Gastroesophageal sphincter (tissue), 4 donors: ENCODE measurements at places on chromosomes 2 and 18. TPM values are rescaled to one million over a fixed set of nuclear protein-coding genes. Genes with fewer than 3 reads are reported as not detected.

DPYSL5 gene
- total RNA-seq: not detected

COLEC11 gene
- 1.5 TPM for total RNA-seq

GRCh38 chr2:180063494-180064092 lies 56.5 kb upstream of the CWC22 start:
- no peak for ATAC-seq

- no peak for ATAC-seq
These were observed 731.3 kb upstream of the RAB6C start for GRCh38 chr2:129248198-129248597.

GRCh38 chr2:86368161-86368824 lies 30.9 kb upstream of the REEP1 start:
- ATAC-seq: peak; percentile 33

- ATAC-seq: no peak
These were observed 5.1 kb upstream of the MBD2 start for GRCh38 chr18:54229421-54230059.

ITGA6 gene
- total RNA-seq: 42.9 TPM

GRCh38 chr2:160201849-160202539 lies 1.9 kb upstream of the ITGB6 start:
- no peak for ATAC-seq

- no peak for ATAC-seq
These were observed 20.2 kb downstream of the GREB1L start for GRCh38 chr18:21262244-21262643.

DNA sequence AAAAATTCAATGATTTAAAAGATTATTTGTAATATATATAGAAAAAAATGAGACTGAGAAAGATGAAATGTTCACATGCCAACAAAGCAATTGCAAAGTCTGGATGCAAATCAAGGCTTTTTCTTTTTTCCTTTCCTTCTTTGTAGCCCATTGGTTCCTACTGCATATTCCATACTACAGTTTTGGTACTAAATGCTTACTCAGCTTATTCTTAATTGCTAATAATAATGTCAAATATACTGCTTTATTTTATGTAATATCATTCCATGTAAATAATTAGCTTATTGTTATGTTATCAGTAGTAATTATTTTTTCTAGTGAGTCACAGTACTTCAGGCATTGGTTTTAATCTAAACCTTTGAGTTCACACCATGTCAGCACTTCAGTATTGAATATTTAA lies 407.4 kb upstream of the LRRTM1 start:
- no peak for ATAC-seq

DNA sequence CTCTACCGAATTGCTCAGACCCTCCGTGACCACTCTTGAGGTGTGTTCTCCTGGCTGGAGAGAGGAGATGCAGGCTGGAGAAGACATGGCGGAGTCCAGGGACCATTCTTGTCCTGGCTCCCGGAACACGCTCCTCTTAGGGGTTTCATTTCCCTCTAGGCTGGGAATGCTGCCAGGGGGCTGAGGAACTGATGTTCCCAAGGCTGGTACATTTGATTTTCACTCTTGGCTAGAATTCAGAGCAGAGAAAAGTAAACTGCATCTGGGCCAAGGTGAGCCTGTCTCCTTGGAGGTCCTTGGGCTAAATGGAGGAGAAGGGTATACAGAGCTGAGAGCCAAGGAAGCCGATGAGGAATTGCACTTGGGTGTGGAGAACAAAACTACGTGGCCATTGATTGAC lies 28.2 kb upstream of the LBH start:
- no peak for ATAC-seq

MYOM1 gene
- 37.6 TPM for total RNA-seq

DNA sequence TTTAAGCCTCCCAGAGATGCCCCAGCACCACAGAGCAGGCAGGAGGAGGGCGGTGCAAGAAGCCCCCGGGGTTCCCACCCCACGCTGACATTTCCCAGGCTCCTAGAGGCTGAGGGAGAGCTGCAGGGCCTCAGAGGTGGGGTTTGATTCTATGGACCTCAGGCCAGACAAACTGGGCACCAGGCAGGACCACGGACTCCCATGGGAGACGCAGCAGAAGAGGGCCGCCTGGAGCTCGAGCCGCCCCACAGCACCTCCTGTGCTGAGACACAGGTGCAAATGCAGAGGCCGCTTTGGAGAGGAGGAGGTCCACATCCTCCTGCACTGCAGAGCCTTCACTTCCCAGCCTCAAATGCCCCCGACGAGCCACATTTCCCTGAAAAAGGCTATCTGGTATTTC lies 62.7 kb downstream of the PSMG2 start:
- ATAC-seq: no peak

TCF23 gene
- total RNA-seq: not detected

GRCh38 chr18:23062011-23062410 lies 73.3 kb upstream of the CABLES1 start:
- ATAC-seq: no peak

GRCh38 chr2:209614690-209615369 lies 156.8 kb upstream of the UNC80 start:
- ATAC-seq: no peak

DNA sequence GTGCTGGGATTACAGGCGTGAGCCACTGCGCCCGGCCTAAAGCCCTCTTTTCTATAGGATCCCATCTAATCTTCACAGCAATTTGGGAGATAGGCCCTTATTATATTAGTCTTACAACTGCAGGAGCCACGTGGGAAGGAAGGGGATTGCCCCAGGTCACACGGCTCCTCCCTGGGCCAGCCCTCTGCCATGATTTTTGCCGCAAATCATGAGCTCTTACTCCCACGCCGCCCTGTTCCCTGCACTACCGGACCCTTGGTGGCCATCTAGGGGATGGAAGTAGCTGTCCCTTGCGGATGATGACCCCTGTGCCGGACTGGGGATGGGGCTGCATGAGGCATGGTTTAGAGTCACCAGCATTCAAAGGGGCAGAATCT lies 28.4 kb upstream of the PTMA start:
- no peak for ATAC-seq

DNA sequence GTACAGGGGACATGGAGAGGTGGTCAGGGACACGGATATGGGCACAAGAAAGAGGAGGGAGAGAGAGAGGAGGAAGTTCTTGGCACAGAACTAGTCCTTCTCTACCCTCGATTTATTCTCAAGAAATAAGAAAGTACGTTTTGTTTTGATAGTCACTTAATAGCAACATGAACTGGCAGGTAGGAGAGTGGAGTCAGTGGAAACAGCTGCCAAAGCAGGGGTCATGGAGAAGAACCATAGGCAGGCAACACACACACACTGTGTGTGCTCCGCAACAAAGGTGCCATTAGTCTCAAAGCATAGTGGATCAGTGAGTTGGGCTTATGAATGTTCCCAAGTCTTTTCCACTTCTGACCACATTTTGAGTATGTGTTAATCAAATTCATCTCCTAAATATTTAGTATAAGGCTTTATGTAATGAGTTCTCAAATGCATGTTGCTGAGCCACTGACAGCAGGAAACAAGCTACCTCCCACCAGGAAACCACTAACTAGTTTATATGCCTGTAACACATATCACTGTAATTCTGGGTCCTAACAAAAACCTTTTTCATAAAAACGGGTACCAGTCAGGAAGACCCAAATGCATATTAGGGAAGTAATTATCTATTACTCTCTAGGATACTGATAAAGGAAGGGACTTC lies 41.1 kb downstream of the IWS1 start:
- ATAC-seq: no peak

GRCh38 chr2:231475965-231476364 lies 11.7 kb upstream of the NCL start:
- ATAC-seq: no peak

GRCh38 chr18:41674506-41674905 lies 280.5 kb upstream of the PIK3C3 start:
- no peak for ATAC-seq

DNA sequence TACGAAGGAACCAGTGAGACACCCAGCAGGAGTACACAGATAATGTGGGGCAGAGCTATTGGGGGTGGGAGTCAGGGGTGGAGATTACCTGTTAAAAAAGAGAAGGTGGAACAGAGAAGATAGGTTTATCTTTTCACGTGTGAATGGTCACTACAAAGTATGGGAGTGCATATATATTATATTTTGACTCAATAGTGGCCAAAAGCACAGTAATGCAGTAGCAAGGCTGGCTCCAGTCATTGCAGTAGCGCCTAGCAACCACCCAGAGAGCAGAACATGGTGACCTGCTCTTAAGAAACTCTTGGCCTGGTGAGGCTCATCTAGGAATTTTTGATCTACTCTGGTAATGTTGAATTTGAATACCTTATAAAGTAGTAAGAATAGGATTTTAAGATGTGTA lies 1.0 kb downstream of the IMPACT start:
- no peak for ATAC-seq

DNA sequence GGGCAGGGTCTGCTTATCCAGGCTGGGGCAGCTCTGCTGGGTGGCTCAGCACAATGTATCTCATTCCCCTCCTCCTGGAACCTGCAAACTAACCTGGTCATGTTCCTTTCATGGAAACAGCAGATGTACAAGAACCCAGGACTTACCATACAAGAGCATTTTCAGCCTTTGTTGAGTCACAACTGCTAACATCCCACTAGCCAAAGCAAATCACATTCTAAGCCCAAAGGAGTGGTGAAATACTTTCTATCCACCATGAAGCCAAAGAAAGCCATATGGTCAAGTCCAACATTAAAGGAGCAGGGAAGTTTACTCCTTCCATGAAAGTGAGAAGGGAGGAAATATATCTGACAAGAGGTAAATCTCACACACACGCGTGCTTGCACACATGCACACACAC lies 163.0 kb downstream of the IRS1 start:
- ATAC-seq: no peak

- no peak for ATAC-seq
These were observed 332.8 kb upstream of the SOX11 start for GRCh38 chr2:5359397-5359796.

DNA sequence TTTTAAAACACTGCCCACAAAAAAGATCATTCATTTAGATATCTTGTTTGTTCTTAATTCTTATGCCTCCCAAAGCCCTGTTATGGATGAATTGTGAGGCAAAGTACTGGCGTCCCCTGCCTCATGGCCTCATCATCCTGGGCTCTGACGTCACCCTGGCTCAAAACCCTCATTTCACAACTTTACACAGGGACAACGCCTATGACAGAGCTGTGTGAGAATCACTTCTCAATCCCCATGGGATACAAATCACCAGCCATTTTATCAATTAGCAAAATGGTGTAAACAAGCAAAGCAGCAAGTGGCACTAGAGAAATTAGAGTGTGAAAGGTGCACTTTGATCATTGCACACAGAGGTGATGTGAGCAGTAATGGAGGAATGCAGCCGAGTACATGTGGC lies 16.6 kb downstream of the FHOD3 start:
- ATAC-seq: peak; percentile 88

DNA sequence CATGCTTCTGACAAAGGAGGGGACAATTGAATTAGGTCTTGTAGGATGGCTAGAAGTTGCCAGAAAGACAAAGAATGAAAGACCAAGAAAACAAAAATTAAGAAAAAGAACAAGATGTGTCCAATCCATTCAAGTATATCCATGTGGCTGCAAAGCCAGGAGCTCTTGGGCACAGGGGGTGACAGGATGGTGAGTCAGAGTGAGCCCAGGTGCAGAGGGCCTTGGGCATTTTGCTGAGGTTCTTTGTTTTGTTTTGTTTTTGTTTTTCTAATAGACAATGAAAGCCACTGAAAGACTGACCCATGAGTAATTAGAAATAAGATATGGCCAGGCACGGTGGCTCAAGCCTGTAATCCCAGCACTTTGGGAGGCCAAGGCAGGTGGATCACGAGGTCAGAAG lies 104.6 kb upstream of the KLHL29 start:
- no peak for ATAC-seq

GRCh38 chr2:206438196-206438724 lies 5.1 kb upstream of the ADAM23 start:
- ATAC-seq: no peak

- no peak for ATAC-seq
These were observed 64.2 kb upstream of the GREB1L start for GRCh38 chr18:21177822-21178221.

GRCh38 chr2:95019572-95019971 lies 5.9 kb upstream of the MAL start:
- ATAC-seq: no peak
